Activated T-cell treated with anti-CD3 and anti-CD28 coated beads, Interleukin-2, amount 50 U/mL, for 48 hours (primary cell): ENCODE measurements at places on chromosomes 5 and 9.

DNA sequence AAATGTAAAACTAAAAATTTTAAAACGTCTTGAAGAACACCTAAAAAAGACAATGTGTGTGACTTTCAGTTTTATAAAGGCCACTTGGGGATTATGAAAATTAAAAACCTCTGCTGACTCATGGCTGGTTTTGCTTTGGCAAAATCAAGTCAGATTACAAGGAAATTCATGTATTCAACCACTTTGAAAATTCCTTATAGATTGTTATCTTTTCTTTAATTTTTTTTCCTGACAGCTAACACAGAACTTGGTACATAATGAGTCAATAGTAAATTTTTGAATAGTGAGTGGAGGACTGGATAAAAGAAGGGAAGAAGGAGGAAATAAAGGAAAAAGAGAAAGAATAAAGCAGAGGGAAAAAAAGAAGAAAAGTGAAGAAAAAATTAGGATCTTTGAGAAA is 1774.7 kb upstream of the ACO1 start:
- DNase-seq: no peak

DNA sequence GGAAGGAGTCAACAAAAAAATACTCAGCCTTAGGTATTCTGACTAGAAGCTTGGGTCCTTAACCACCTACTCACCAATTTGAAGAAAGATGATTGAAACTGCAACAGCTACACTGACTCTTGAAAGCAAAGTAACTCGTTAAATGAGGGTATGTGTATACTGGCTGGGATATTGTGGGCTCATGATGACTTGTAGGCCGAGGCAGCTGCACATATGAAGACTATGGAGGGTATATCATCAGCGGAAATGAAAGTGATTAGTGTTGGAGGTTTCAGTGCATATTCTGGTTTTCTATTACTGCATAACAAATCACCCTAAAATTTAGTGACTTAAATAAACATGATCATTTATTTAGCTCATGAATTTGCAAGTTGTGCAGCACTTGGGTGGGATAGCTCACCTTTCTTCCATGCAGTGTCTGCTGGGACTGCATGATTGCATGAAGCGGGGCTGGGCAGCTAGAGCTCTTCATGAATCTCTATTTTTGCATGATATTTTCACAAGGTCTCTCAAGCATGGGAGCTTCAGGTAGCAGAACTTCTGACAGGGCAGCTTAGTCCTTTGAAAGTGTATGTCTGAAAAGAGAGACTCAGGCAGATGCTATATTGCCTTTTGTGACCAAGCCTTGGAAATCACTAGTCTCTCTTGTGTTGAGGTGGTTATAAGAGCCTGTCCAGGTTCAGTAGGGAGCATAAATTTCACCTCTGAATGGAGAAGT is 96.1 kb upstream of the CDKN2B start:
- no peak for DNase-seq

DNA sequence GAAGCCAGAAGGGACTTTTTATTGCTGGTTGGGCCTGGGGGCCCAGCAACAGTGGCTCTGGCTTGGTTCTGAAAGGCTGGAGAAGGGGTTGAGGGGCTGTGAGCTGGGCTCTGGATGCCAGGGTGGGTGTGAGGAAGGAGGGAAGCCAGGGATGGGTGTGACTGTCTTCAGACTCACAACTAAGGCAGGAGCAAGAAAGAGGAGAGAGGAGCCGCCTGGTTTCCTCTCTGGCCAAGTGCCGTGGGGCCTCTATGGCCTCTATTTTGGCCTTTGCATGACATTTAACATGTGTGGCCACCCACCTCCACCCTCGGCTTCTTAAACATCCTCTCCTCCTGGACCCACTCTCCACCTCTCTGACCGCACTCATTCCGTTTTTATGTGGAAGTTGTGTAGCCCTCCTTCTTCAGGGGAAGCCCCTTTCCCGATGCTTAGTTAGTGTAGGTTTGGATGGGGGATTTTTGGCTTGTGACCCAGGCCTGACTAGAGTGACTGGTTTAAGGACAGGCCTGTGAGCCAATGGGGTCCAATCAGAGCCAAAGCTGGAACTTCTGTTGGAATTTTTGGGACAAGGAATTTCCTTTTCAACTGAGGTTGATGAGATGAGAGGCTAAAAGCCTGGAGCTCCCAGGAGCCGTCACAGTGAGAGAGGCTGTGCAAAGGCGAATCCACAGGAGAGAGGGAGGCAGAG is 517.8 kb downstream of the CCDC171 start:
- no peak for DNase-seq

- no peak for DNase-seq
Measured at GRCh38 chr5:62327138-62328053, 21.4 kb downstream of the KIF2A start.

DNA sequence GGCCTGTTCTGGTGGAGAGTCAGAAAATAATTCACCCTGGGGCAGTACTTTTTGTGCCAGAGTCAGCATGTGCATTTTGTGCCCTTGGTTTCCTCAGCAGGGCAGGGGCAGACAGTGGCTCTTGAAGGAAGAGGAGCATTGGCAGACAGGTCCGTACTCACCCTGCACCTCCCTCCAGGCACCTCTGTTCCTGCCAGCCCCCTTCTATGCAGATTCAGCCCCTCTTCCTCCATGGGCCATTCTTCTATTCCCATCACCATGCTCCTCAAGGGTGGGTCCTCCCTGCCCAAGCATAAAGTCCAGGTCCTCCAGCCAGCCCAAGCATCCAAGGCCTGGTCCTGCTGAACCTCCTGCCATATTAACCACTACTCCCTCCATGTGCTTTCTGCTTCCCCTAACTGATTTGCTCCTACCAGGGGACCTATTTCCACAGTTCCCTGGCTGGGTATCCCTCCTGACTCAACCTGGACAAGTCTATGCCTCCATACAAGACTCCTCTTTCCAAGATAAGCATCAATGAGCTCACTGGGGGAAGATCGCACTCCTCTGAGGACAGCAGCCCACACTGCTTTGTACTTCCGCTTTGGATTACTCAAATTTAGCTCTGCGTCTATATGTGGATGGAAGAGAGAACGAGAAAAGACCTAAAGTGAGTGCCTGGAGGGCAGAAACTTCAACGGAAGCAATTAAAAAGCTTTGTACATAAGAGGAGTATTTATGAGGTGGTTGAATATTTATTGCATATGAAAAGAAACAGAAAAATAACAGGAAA is 9.3 kb upstream of the ACSL6 start:
- peak; percentile 65 for DNase-seq

DNA sequence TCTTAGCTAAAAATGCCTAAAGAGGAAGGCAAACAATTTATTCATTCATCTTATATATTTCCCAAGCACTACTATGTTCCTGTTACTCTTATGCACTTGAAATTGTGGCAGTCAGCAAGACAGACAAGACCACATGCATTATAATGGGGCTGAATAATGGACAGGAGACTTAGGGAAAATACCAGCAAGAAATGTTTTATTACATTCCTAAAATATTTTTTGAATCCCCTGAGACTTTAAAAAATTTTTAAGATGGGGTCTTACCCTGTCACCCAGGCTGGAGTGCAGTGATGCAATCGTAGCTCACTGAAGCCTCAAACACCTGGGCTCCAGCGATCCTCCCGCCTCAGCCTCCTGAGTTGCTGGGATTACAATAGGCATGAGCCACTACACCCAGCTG is 13.2 kb downstream of the ZCCHC9 start:
- no peak for DNase-seq

DNA sequence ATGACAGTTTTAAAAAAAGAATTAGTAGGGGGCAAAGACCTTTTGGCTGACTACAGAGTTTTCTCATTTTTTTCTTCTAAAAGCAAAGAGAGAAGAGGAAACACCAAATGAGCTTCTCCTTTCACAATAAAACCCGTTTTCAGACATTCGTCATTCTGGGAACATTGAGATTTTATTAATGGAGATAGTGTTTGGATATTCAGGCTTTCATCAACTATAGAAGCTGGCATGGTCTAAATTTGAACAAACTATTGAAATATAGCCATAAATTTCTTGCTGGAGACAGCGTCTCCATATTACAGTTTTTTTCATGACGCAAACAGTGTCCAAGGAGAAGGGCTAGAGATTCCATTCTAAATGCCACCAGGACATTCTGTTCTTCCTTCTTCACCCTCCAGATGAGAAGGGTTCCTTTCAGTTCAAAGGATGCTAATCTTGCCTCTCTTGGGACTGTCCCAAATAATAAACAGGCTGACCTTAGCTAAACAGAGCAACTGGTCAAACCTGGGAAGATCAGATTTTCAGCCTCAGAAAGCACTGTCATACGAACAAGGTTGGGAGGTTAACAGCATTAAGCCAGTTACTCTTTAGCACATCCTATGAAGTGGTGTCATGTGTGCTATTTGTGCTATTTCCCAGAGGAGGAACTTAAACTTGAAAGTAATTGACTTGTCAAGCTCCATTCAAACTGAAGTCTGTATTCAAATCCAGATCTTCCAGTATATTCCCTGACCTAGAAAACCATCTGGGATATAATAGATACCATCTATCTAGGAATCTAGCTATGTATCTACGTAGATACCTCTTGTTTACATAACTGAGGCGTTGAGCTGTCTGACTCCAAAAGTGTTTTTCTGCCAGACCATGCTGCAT is 125.6 kb downstream of the LPAR1 start:
- no peak for DNase-seq

DNA sequence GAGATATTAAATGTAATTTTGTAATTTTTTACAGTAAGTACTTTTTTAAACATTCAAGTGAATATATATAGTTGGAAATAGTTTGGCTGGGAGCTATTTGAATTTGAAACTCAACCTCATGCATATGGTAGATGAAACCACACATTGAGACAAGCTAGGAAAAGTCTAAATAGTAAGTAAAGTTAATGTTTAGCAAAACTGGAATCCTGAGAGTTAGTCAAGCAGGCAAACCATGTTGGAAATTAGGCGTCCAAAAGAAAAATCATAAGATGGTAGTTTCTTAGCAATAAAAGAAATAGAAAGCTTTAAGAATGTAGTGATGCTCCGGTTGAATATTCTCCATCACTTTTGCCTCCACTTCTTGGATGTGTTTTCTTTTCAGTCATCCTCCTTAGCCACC is 657.1 kb upstream of the CDH10 start:
- no peak for DNase-seq

GRCh38 chr5:122435234-122435633 is 123.2 kb downstream of the SNCAIP start:
- no peak for DNase-seq

- peak; percentile 55 for DNase-seq
Measured at GRCh38 chr5:180618829-180619562, 27.7 kb upstream of the SCGB3A1 start.

DNA sequence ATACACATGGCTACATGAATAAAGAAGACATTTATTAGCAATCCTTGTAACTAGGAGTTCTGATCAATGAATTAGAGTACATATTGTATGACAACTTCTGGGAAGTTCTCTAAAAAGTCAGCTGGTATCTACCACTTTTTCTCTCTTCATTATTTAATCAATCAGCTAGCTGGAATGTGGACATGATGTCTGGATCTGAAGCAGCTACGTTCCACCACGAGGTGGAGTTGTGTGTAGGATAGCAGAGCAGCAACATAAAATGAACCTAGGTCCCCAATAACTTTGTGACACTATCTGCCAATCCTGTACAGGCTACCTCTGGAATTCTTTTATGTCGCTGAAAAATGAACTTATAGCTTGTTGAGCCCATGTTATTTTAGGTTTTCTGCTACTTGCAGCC is 32.9 kb upstream of the ENTREP1 start:
- DNase-seq: no peak

DNA sequence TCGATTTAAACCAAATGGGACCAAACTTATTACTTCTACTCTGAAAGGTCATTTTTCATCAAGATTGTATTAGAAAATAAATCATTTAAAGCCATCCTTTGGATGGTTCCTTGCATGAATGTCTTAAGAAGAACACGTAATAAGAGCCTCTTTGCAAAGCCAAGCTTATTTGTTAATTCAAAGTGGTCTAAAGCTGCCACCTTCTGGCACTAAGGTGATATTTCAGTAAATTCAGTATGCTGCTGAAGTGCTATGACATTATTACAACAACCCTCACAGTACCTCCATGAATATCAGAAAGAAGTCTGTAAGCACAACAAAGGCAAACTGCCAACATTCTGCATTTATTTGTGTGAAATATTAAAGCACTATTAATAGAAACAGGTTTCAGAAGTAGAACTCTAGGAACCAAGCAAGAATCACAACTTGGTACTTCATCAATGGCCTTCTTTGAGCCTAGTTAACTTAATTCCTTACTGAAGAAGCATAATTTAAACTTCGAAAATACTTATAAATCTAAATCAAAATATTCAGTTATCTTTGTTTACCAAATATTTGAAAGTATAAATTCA is 53.1 kb upstream of the TYRP1 start:
- no peak for DNase-seq

DNA sequence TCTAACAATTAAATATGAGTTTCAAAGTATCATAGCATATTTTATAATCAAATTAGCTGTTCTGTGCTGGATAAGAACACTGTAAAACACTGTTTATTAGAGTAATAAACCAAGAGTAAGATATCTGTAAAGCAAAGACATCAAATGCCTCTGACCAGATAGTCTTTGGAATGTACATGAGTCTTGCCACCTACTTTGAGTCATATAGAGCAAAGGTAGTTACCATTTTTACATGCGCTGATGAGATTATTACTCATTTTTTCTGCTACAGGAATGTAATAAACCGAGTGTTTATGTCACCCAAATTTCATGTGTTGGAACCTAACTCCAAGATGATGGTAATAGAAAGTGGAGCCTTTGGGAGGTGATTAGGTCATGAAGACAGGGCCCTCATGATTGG is 654.5 kb downstream of the CETN3 start:
- DNase-seq: no peak
